ENCODE measurements at places on chromosomes 12 and 14.

DNA sequence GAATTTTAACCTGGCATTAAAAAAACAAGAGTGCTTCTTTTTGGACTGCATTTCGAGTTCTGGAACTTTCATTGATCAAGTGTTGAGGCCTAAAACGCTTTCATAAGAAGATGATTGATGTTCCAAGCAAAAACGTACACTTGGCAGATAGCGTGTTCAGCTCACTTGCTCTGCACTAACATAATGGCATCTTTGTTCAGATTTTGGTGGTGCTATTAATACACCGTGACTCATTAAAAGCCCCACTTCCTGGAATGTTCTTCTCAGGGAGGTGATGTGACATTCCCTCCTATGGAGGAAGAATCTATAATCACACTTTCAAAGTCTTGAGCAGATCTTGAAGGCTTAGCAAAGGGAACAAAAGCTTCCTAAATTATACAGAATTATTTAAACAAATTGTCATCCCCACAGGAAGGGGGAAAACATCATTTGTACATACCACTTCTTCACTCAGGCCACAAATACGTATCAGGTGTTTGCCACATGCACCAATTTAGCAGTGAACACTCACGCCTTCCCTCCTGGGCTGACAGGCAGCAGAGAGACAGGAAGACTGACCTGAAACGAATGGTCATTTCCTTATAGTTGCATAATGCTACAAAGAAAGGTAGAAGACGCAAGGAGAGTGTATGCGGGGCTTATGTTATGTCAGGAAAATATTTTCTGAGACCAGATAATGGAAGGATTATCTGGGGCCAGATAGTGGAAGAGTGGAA lies 15.4 kb downstream of the HSP90AA1 start:
- no peak for DNase-seq

- no peak for DNase-seq
Observed at GRCh38 chr14:56809270-56810146, 771 bp downstream of the OTX2 start.

GRCh38 chr12:75882421-75882820 lies 149.2 kb downstream of the PHLDA1 start:
- DNase-seq: no peak

DNA sequence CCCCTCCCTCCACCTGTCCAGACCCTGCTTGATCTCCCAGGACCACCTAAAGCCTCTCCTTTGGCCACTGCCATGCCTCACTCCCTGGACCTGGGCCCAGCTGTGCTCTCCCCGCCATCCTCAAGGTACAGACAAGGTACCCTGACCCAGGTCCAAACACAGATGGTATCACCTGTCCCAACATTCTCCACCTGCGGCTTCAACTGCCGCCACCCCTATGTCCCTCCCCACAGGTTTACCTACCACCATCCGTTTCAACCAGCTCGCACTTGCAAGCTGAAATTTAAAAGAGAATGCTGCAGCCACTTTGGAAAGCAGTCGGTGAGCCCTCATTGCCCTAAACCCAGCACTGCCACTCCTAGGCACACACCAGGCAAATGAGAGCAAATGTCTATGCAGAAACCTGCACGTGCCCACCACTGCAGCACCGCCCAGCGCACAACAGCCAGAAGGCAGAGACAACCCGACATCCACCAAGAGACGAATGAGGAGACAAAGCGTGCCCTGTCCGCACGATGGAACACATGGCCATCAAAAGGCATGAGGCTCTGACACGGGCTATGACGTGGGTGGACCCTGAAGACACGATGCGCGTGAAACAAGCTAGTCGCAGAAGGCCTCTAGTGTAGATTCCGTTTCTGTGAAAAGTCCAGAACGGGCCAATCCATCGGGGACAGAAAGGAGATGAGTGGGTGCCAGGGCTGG lies 71.0 kb downstream of the RFLNA start:
- DNase-seq: no peak

DNA sequence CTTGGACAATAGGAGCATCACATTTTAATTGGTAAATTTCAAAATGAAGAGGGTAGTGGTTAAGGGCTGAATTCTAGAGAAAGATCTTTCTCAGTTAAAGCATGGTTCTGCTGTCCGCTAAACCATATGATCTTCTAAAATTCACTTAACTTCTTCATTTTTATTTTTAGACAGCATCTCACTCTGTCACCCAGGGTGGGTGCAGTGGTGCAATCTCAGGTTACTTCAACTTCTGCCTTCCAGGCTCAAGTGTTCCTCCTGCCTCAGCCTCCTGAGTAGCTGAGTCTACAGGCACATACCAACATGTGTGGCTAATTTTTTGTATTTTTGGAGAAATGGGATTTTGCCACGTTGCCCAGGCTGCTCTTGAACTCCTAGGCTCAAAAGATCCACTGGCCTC lies 226.7 kb upstream of the ABCD2 start:
- DNase-seq: no peak

DNA sequence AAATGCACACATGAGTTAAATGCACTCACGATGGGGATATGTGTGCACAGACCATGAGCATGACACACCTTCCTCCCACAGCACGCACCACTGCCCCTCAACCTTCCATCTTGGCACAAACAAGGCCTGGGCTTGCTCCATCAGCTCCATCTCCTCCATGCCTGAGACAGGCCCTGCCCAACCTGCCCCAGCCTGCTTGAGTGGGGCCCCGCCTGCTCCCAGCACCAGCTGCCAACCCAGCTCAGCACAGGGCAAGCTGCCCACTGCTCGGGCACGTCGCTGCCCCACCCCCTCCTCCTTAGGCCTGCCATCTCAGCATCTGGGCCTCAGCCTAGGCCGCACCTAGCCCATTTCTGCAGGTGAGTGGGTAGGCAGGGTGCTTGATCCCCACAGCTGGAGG lies 27.6 kb upstream of the KRT78 start:
- DNase-seq: no peak

GRCh38 chr12:46043972-46044520 lies 53.7 kb upstream of the SCAF11 start:
- DNase-seq: no peak

- DNase-seq: no peak
Observed at GRCh38 chr14:69356903-69357543, 41.1 kb downstream of the ERH start.

DNA sequence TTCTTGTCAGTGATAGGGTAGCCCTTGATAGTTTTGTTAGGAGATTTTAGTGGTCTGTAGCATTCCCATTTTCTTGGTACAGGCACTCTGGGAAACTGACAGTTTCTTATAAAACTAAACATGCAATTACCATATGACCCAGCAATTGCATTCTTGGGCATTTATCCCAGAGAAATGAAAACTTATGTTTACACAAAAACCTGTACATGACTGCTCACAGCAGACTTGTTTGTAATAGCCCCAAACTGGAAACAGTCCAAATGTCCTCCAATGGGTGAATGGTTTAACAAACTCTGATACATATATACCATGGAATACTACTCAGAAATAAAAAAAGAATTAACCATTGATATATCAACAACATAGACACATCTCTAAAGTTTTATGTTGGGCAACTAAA lies 75.5 kb downstream of the BORCS5 start:
- no peak for DNase-seq

DNA sequence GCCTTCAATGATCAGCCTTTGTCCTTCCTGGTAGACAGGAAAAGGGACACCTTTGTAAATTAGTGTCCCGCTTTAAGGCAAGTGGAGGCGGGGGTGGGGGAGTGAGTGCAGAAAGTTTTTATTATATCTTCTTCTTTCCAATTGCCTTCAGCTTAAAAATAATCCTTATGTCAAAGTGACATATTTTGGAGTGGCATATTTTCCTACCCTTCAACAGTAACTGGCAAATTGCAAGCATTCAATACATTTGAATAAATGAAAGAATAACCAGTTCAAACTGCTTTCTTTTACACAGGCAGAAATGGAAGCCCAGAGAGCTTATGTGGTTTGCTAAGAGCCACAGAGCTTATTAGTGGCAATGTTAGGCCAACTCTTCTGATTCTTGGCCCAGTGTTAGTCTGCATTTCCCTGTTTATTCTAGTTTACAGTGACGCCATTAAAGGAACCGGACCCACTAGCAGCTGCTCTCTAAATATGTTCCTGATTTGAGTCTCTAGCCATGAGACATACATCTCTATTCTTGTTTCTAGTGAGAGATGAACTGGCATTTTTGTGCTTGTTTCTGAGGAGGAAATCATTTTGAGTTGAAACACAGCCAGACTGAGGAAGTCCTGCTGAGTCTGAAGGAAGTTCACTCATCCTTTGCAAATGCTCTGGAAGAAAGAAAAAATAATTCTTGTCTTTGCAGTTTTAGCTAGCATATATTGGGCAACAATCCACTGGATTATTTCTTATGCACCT lies 468.7 kb downstream of the NOVA1 start:
- no peak for DNase-seq

DNA sequence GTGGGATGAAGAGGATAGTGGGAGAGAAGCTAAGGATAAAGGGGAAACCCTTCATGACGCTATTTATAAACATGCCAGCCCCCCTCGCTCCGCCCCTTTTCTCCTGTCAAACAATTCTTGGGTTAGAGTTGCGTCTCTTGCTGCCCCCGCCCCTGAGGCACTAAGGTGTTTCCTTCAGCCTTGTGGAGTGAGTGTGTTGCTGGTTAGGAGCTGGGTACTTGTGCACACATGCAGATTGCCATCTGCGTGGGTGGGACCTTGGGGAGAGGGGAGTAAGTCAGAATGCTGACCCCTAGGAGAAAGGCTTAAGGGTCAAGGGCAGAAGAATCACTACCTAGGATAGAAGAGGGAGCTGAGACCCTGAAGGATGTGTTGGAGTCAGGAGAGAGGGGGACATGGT lies 5.4 kb downstream of the FOXJ2 start:
- peak; percentile 29 for DNase-seq

DNA sequence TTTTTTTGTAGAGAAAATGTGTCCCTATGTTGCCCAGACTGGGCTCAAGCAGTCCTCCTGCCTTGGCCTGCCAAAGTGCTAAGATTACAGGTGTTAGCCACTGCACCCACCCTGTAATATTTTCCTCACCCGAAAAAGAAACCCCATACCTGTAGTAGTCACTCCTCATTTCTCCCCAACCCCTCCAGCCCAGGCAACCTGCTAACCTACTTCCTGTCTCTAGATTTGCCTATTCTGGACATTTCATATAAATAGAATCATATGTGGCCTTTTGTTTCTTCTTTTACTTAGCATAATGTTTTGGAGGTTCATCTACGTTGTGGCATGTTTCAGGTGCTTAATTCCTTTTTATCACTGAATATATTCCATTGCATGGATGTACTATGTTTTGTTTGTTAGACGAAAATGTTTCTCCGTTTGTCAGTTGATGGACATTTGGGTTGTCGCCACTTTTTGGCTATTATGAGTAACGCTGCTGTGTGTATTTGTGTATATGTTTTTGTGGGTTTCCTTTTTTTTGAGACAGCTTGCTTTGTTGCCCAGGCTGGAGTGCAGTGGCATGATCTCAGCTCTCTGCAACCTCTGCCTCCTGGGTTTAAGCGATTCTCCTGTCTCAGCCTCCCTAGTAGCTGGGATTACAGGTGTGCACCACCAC lies 6.2 kb downstream of the ANKRD13A start:
- peak; percentile 34 for DNase-seq

DNA sequence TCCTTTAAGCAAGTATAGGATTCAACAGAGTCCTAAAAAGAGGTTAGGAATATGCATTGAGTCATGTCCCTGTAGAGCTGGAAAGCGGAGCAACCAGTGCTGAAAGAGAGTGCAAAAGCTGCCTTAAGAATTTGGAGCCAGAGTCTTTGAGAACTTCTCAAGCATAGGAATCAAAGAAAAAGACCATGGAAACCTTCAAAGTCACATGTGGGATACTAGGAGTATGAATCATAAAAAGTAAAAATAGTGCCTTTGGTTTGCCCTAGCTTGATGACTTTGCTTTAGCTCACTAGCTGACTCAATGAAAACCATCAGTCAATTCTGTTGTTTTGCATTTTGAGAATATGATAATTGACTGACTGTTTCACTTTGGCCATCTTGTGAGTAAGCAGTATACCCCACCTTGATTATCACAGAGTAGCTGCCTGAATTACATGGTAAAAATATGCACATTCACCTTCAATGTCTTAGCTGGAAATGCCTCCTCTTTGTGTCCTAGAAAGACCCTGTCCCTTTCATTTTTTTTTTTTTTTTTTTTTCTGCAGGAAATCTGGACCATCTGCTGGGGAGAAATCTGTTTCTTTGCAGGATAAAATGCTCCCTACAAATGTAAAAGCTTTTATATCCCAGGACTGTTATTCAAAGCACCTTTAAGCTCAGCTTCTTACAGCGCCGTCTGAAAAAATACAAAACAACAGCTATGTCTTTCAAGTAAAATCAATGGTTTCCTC lies 248.6 kb upstream of the KRR1 start:
- DNase-seq: no peak

GRCh38 chr12:110023059-110023980 lies 24.1 kb downstream of the ANKRD13A start:
- DNase-seq: no peak

DNA sequence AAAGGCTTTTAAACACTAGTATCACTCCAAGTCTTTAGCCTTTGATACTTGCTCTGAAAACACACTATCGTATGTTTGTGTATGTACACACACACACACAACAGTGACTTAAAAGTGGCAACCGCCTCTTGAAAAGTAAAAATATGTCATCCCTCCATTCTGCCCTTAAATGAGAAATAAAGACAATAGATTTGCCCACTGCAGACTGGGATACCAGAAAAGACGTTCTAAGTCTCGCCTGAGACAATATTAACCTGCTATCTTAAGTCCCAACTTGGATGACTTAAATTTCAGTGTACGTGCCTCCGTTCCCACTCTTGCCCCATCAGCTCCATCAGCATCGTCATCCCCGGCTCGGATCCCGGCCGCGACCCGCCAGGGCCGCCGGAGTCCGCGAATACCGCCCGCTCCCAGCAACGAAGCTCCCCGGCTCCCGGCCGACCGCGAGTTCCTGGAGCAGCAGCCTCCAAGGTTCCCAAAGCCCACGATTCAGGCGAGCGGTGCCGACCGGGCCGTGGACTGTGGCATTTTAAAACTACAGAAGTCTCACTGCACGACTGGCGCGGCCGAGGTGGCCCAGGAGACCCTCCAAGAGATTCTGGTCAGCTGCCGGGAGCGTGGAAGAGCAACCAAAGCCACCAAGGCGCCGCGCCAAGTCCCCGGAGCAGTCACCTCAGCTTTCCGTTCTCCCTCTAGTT lies 2.8 kb upstream of the ARID2 start:
- DNase-seq: peak; percentile 50

DNA sequence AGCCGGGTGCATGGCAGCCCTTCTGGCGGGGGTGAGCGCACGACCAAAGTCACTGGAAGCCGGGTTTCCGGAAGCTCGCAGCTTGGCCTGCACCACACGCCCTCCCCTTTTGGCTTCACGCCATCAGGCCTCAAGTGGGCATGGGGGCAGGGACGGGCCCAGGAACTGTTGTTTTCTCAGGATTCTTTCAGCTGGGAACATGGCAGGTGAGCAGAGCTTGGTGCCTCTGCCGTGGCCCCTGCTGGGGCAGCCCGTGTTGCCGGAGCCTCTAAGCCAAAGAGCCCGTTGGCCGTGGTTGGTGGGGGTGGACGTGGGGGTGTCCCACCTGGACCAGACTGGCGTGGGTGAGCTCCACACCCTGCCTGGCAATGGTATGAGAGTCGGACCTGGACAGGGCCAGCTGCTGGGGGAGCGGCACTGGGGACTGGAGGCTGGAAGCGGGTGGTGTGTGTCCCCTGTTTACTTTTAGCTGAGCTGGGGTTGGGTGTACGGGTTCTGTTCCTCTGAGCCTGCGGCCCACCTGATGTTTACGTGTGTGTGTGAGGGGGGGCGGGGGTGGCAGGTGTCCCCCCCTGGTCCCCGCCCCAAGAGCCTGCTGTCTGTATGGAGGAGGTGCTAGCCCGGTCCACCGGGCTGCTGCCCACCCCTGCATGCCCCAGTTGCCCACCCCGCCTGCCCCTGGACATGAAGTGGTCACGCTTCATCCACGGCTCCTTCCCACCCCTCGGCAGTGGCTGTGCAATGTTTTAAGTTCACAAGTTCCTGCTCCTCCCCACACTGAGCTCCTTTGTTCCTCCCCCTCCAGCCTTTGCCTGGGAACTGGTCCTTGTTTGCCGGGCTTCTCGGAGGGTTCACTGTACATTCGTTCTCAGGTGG lies 28.7 kb upstream of the PLD4 start:
- peak; percentile 1 for DNase-seq

Data from stimulated activated CD4-positive, alpha-beta T cell treated with anti-CD3 and anti-CD28 coated beads, Interleukin-15, amount 100 ng/mL, for 24 hours (primary cell).